ENCODE measurements at places on chromosomes 7 and 10. TPM values are rescaled to one million over a fixed set of nuclear protein-coding genes. Genes with fewer than 3 reads are reported as not detected.

SLC18A3 gene
- under 0.01 TPM for total RNA-seq

LEP gene
- total RNA-seq, result under 0.01 TPM

ZNF394 gene
- 61.4 TPM for total RNA-seq

INPP5A gene
- total RNA-seq, result 15.9 TPM

GATA3 gene
- 2.2 TPM for total RNA-seq

A1CF gene
- not detected for total RNA-seq

SEMA3E gene
- not detected for total RNA-seq

DHX32 gene
- 15.1 TPM for total RNA-seq

NRG3 gene
- not detected for total RNA-seq

ECHDC3 gene
- 11.8 TPM for total RNA-seq

ZNF425 gene
- 3.0 TPM for total RNA-seq

ARHGEF35 gene
- 0.54 TPM for total RNA-seq

AFAP1L2 gene
- 4.0 TPM for total RNA-seq

ANKRD1 gene
- not detected for total RNA-seq

GRID2IP gene
- total RNA-seq, result 3.2 TPM

ZNF786 gene
- 13.2 TPM for total RNA-seq

FKBP6 gene
- not detected for total RNA-seq

SLC37A3 gene
- 26.1 TPM for total RNA-seq

LIPN gene
- total RNA-seq, result not detected

EFCAB10 gene
- total RNA-seq, result not detected

APBB1IP gene
- total RNA-seq, result 30.7 TPM

LIPM gene
- not detected for total RNA-seq

MDFIC gene
- 9.4 TPM for total RNA-seq

PLXDC2 gene
- total RNA-seq, result 38.0 TPM

FAM131B gene
- total RNA-seq, result 0.81 TPM

SKIDA1 gene
- 1.1 TPM for total RNA-seq

PRKG1 gene
- total RNA-seq, result 67.3 TPM

PLAC9 gene
- 0.27 TPM for total RNA-seq

MYO3A gene
- total RNA-seq, result not detected

SORCS1 gene
- total RNA-seq, result 0.27 TPM

FHIP2A gene
- total RNA-seq, result 14.8 TPM

SYT15 gene
- 0.27 TPM for total RNA-seq

GARIN1A gene
- 0.27 TPM for total RNA-seq

ACHE gene
- total RNA-seq, result 0.27 TPM

CABCOCO1 gene
- total RNA-seq, result not detected

LIPF gene
- total RNA-seq, result not detected

REEP3 gene
- 2.7 TPM for total RNA-seq

LLCFC1 gene
- total RNA-seq, result not detected

SAP25 gene
- 2.2 TPM for total RNA-seq

AGR2 gene
- total RNA-seq, result 0.27 TPM

SUN3 gene
- not detected for total RNA-seq

TRIM50 gene
- total RNA-seq, result not detected

TMEM178B gene
- total RNA-seq, result under 0.01 TPM
